ENCODE measurements at places on chromosomes 1 and 21. TPM values are rescaled to one million over a fixed set of nuclear protein-coding genes. Genes with fewer than 3 reads are reported as not detected.

DR1 gene
- 67.1 TPM for polyA plus RNA-seq

DNA sequence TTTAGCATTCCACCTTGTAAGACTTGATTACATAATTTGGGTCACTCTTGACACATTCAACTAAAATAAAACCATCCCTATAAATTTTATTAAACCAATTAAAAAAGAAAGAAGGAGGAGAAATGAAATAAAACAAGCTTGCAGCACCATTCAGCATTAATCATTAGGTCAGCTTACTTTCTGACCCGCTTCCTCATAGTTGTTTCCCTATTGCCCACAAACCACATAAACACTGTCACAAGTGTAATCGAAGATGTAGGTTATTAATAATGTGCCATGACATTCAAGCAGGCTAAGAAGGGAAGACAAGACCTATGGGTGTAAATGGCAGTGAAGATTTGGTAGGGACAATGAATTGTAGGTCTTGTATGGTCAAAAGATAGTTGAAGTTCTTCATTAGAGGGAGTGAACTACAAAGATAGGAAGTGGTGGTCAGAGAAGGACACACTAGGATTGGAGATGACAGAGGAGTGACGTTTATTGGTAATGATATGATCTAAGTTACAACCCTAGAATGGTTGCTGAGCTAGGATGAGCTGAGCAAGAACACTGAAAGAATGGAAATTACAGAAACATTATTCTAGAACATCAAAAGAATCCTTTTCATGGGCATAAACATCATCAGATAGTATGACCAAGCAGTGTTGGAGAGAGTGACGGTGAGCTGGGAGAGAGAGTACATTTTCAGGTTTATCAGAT is 231.5 kb downstream of the KCNT2 start:
- DNase-seq: no peak

GRCh38 chr1:44460107-44460882 is 55.2 kb downstream of the RNF220 start:
- DNase-seq: no peak

- DNase-seq: no peak
Measured at GRCh38 chr1:3308053-3308452, 146.4 kb upstream of the ARHGEF16 start.

- DNase-seq: no peak
Measured at GRCh38 chr1:243264717-243265116, 8.9 kb downstream of the SDCCAG8 start.

DNA sequence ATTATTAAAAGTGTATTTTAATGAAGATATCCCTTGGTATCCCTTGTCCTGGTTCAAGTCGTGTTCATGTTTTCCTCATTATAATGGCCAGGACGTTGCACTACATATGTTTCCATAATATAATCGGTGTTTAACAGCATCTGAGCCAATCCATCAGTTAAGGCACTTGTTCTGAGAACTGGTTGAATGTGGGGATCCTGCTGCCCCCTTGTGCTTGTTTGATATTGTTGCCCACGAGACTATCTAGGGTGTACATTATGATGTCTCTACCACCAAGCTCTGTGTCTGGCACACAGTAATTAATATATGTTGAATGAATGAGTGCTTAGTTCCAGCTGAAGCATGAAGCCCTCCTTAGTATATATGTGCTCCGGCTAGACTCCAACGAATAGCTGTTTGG is 193.0 kb downstream of the CACNA1E start:
- no peak for DNase-seq

DNA sequence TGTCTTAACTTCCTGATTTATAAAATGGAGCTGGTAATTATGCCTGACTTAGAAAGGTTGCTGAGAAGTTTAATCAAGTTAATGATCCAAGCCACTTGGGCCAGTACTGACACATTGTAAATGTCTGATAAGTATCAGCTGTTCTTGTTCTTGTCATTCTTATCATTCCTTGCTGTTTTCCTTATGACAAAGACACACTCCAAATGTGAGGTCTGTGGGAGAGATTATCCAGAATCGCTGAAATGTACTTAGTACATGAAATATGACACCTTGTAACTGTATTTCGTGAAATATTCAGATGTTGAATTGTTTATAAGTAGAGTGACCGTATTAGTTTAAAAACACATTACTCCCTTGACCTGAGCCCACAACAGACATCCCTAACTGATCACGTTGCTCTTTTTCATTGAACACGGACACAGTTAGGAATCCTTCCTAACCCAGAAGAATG is 6.1 kb downstream of the AADACL4 start:
- DNase-seq: peak; percentile 69

- no peak for DNase-seq
Measured at GRCh38 chr1:1374589-1374928, 448 bp downstream of the AURKAIP1 start.
